ENCODE measurements at places on chromosomes 1 and 21.

- peak; percentile 58 for DNase-seq
Measured at GRCh38 chr1:61082311-61083012, at the start of gene NFIA. TSS of gene NFIA (plus strand) at chr1:61082561.

- no peak for DNase-seq
Measured at GRCh38 chr1:53255031-53255430, 16.7 kb upstream of the MAGOH start.

GRCh38 chr1:231419738-231420298 is 2.3 kb downstream of the EGLN1 start:
- DNase-seq, result no peak

DNA sequence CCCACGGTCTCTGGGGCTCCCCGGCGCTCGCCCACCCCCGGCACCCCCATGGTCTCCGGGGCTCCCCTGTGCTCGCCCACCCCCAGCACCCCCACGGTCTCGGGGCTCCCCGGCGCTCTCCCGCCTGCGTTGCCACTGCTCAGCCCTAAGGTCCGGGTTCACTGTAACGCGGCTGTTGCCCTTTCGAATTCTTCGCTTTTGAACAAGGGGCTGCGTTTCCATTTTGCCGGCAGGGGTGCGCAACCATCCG is 5.2 kb upstream of the FTCD start:
- no peak for DNase-seq

All from BE2C (cell line).